ENCODE measurements at places on chromosomes 6 and 20. TPM values are rescaled to one million over a fixed set of nuclear protein-coding genes. Genes with fewer than 3 reads are reported as not detected.

SLC35D3 gene
- total RNA-seq = not detected

PACSIN1 gene
- total RNA-seq = not detected

CCN6 gene
- total RNA-seq = 0.24 TPM

C4A gene
- 0.96 TPM for total RNA-seq

BPIFB2 gene
- not detected for total RNA-seq

MCM8 gene
- 47.8 TPM for total RNA-seq

DNA sequence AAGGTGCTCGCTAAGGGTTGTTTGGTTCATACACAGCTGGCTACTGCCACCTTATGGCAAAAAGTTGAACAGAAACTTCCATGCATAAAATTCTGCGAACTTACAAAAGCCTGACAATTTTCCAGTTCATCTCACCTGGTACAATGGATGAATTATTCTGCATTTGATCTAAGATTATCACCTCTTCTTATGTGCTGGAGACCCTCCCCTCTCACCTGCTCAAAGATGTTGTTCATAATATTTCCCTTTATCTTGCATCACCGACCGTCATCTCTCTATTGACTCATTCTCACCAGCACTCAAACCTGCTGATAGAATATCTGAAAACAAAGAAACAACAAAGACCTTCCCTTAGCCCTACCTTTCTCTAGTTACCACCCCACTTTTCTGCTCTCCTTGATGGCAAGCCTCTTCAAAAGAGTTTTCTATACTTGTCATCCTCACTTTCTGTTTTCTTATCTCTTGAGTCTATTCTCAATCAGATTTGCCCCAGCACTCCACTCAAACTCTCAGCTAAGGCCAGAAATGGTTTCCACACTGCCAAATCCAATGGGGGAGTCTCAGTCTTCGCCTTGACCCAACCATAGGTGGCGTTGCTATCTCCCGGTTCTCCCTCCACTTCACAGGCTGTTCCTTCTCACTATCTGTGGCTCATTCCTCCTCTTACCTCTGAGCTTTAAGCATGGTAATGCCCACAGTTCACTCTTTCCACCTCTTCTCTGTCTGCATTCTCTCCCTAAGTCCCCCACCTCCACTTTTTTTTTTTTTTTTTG, 25.8 kb downstream of the SNRNP48 start:
- peak; percentile 56 for DNase-seq

GRCh38 chr6:73798592-73798991, 102.6 kb downstream of the CD109 start:
- peak; percentile 76 for DNase-seq

DNA sequence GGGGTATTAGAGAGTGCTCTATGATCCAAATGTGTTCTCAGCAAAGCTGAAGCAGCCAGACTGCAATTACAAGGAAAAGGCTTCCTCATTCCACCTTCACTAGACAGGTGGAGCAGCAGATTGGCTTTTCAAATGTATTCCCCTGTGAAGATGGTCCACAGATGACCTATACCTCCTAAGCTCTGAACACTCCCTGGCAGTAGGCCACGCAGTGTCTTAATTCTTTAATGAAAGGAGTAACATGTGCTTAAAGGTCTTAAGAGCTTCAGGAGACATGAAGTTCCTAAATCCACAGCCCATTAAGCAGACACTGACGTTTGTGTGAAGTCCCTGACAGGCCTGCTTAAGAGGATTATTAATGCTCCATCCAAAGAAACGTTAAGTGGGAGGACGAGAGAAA, 138.9 kb upstream of the NUP153 start:
- no peak for DNase-seq

GRCh38 chr20:31517373-31517772, 3.1 kb downstream of the HM13 start:
- peak; percentile 85 for DNase-seq

DNA sequence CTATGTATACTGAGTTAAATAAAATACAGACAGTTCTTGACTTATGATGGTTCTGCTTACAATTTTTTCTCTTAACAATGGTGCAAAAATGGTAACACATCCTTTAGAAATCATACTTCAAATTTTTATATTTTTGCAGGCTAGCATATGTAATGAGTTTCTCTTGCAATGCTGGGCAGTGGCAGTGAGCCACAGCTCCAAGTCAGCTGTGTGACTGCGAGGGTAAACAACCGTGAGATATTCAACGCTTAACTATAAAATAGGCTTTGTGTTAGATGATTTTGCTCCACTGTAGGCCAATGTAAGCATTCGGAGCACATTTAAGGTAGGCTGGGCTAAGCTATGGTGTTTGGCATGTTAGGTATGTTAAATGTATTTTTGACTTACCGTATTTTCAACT, 136.1 kb downstream of the PLCB4 start:
- DNase-seq = no peak

GRCh38 chr6:101302593-101302992, 90.9 kb upstream of the GRIK2 start:
- DNase-seq = no peak

DNA sequence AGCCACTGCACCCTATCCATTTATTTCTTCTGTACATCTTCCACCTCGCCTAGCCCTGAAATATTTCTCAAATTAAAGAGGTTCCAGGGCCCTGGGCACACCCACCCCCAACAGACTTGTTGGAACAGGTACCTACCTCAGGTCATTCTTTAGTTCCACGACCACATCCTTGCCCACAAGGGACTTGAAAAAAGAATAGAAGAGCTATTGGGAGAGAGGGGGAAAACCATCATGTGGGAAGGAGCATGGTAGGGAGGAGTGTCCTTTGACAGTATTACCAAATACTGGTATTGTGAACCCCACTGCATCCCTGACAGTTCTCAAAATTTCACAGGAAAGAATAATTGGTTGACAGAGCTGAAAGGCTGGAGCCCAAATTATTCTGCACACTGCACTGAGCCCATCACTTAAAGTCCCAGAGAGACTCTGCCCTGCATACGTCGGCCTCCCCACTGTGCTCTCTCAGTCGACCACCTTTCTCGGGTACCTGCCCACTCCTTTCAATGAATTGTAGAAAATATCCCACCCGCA, 762 bp downstream of the LSM2 start:
- DNase-seq = no peak

- DNase-seq = peak; percentile 23
Observed at GRCh38 chr20:41395667-41396664, 29.3 kb upstream of the EMILIN3 start.

DNA sequence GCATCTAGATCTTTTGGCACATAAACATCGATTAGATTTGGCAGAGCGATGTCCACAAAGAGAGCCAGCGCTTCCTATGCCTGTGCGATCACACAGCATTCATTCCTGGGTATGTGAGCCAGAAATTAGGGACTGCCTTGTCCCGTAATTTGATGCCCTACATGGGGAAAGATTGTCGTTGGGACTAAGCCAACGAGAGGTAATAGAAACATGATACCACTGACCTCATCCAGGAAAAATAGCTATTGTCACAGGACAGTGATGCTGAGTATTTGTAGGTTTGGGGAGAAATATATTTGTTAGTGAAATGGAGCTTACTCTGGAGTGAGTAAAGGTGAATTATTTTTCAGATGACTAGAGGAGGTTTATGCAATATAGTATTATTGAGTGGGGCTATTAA, 154.0 kb downstream of the TSHZ2 start:
- DNase-seq = no peak

DNA sequence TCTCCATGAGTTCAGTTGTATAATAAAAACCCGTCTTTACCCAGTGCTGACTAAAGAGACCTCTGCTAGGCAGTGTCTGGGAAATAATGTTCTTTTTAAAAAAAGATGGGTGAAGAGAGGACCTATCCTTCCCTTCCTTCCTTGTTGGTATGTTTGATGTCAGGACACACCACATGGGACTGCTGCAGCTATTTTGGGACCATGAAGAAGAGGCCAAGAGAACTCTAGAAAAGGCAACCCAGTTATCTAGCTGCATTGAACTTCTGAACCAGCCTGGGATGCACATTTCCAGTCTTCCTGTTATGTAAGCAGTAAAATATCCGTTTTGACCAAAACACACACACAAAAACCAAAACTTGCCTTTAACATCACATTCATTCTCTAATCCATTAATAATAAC, 77.3 kb downstream of the RFX6 start:
- DNase-seq = no peak

DNA sequence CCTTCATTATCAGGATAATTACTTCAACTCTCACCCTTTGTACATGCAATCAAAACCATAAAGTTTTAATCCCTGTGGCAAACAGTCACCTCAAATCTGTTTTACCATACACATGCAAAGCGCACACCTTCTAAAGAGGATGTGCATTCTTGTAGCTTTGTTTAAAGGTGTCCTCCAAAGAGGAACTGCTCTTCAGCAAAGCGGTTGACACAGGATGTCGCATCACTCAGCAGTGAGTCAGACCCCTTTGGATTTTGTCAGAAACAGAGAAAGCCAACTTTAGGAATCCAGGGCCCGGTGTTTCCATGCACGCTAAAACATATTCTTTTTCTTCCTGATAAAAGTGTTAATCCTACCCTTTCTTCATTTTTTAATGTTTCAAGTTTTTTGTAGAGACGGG, 268.3 kb upstream of the ARID1B start:
- peak; percentile 29 for DNase-seq

DNA sequence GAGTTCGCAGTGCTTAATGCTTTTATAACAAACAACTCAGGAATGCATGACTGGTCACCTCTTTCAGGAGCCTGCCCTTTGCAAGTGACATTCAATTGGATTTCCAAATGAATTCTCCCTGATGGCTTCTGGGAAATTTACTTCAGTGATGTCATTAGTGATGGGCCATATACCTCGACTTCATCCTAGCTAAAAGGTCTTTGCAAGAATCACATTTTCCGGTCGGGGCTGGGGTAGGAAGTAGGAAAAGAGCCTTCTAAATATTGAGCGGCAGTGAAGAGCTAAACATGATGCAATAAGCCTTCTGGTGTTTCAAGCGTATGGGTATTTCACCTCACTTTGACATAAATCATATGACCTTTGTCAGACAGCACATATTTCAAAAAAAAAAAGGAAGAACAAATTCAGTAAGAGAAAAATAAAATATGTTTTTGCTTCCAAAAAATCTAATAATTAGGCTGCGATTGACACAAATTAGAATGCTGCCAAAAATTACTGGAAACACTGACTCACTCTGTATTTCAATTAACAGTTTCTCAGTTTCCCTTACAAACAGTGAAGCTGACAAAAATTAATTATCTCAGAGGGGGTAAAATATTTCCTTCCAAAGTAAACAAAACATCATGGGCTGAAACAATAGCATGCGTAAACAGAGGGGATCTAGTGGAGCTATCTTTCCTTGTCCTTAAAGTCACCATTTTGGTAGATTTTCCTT, 39.8 kb downstream of the ADTRP start:
- DNase-seq = no peak

All from RPMI7951 (cell line).